NCI-H1436 (cell line): ENCODE measurements at places on chromosomes 6 and 20.

DNA sequence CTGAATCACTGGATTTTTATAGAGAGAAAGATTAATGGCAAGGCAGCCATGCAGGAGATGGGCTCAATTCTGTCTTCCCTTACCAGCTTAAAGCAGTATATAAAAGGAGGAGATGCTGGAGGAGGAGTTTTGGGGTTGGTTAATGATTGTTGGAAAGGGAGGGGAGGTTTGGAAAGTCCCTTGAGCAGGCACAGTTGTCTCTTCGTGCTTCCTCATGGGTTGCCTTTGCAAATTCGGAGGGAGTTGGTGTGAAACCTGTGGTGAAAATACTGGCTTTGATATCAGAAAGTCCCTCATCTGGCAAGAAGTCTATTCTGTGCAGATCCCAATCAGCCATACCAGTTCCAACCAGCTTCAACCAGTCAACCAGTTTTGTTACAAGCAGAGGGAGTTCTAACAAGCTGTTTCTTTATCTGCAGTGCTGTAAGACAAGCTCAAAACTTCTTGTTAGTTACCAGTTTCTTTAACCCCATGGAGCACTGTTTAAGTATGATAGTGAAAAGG is 107.0 kb downstream of the HIVEP1 start:
- DNase-seq: no peak

- no peak for DNase-seq
These were observed 6.3 kb upstream of the NXT1 start for GRCh38 chr20:23344336-23344735.

GRCh38 chr6:42340511-42340910 is 111.2 kb downstream of the TRERF1 start:
- no peak for DNase-seq

DNA sequence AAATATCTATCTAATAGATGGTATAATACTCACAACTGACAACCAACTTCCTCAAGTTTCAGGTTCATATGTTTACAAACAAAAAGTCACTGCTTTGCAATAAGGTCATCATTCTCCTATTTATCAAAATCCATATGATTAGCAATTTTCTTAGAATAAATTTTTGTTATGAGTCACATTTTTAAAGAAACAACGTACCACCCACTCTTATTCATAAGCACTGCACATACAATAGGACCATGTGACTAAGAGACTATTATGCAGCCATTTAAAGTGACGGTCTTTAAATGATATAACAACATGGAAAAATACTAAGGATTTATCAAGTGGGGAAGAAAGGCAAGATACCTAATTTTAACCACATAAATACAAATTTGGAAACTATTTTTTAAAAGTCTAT is 40.0 kb downstream of the REPS1 start:
- DNase-seq: no peak

DNA sequence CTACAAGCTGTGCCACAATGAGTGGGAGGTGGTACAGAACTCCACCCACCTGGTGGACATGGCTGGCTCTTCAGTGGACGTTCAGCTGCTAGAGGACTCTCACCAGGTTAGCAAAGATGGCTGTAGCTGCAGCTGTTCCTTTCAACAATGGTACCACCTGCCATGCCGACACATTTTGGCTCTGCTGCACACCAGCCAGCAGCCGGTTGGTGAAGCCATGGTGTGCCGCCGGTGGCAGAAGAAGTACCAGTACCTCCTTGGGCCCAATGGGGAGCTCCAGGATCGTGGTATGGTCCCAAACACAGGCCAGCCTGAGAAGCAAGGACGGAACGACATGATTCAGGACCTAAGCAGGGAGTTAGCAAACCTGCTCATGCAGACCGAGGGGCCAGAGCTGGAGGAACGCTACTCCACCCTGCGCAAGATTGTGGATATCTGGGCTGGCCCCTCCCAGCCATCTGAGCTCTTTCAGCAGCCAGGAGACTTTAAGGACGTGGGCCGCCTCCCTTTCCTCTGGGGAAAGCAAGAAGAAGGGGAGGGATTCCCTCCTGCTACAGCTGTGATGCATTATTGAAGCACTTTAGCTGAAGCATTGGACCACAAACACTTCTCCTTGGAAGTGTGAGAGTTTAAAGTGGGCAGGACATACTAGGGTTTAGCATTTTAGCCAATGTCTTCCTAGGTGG is 2.8 kb upstream of the ZSWIM1 start:
- no peak for DNase-seq

- DNase-seq: no peak
These were observed 23.8 kb upstream of the FAM50B start for GRCh38 chr6:3825331-3825831.

GRCh38 chr20:46021361-46022359 is 7.4 kb upstream of the SLC12A5 start:
- peak; percentile 83 for DNase-seq

- no peak for DNase-seq
These were observed 245.5 kb downstream of the PACRG start for GRCh38 chr6:162973151-162973872.

DNA sequence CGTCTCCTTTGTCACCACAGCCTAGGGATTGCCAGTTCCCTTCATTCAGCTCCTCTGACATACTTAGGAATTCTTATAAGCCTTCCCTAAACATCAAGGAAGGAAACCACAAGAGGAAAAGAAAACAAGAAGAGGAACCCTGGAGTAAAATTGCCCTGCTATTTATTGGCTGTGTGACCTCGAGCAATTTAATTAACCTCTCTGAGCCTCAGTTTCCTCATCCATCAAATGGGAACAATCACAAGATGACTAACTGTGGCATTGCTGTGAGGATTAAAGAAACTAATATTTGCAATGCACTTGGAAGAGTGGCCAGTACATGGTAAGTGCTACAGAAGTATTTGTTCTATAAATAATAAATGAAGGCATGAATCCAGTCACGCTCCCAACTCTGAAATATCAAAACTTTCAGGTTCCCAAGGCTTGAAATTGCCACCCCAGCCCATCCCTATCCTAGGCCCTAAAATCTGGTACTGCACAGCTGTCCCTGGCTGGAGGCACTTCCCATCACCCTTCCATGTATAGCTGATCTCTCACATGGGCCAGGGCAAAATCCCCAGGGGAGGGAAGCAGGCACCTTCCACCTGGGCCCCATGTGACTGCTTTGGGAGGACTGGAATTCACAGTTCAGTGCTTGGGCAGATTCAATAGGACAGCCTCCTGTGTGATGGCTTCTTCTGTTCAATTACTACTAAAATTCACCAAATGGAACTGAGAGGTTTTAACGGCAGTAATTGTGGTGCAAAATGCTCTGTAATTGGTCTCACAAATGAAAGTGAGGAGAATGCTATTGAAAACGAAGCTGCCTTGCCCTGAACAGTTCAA is 78.0 kb upstream of the MAFB start:
- no peak for DNase-seq

DNA sequence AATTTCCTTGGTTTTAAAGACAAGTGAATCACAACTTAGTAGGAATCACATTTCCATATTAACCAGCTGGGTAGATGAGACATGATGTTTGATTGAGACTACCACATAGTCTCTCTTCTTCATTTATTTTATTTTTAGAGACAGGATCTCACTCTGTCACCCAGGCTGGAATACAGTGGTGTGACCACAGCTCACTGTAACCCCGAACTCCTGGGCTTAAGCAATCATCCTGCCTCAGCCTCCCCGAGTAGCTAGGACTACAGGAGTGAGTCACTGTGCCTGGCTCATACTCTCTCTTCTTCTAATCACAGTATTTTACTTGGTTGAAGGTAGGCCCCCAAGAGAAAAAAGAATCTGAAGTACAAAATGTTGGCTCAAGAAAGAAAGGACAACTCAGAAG is 80.2 kb upstream of the ASF1A start:
- DNase-seq: no peak

- DNase-seq: no peak
These were observed 71.8 kb upstream of the PHACTR2 start for GRCh38 chr6:143605906-143606521.

DNA sequence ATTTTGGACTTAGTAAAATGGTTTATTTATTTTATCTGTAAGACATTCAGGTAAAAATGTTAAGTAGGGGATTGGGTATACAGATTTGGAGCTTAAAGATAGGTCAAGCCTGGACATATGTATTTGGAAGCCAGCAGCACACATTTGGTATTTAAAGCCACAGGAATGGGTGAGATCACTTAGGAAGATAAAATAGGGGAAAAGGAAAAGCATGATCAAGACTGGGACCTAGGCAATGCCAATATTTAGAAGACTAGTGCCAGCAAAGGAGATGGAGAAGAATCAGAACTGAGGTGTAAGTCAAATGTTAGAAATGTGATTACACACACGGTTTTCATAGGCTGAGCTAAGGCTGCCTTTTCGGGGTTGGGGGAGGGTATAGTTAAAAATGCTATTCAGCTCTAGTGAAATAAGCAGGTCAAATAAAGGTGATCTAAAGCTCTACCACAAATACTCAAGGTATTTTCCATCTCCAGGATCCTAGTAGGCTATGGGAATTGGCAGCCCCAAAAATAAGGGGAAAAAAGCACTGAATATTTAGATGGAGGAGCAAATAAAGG is 20.6 kb downstream of the SLC2A12 start:
- no peak for DNase-seq

GRCh38 chr6:136410201-136411024 is 120.8 kb upstream of the BCLAF1 start:
- DNase-seq: no peak
